ENCODE measurements at places on chromosomes 2 and 18. TPM values are rescaled to one million over a fixed set of nuclear protein-coding genes. Genes with fewer than 3 reads are reported as not detected.

GRCh38 chr2:25669520-25669919 is 3.9 kb downstream of the DTNB start:
- no peak for DNase-seq

DNA sequence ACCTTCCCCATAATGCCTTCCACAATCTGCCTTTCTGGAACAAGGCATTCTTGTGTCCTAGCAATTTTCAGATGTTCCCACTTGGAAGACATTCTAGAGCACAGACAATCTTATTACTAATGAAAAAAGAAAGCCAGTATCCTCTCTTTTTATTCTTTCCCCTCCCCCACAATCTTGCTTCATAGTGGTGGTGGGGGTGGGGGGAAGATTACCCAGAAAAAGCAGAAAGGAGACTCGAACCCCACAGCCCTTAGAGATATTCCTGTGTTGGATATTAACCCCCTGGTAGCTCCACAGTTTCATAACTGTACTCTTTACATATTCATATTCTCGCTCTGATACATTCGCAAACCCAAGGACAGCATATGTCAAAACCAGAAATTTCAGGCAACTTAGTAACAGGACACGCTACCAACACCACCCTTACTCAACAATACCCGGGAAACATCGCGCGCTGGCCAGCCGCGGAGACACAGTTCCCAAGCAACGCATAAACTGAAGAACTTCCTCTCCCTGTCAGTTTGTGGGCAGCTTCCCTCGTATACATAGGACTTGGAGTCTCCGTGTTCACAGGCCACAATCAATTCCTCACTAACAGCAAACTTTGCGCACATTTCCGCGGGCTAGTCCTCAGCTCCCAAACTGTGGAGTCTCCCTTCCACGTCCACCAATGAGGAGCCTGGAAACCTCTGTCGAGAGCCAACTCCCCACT is 793 bp downstream of the NR4A2 start:
- DNase-seq, result peak; percentile 72

DNA sequence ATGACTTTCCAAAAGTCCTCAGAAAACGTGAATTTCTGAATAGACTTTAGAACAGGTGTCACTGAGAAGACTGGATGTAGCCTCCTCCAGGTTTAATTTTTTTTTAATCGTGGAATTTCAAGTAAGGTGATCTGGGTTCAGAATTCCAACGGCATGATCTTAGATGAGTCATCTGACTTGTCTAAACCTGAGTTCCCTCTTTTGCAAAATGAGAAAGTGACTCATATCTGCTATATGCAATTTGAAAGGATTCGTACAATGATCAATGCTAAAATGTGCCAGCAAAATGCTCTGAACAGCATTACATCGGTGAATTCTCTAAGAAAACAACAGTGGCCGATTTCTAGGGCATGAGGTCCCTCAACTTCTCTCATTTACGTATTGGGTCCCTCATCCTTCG is 69.1 kb upstream of the ZNF516 start:
- DNase-seq, result no peak

DNA sequence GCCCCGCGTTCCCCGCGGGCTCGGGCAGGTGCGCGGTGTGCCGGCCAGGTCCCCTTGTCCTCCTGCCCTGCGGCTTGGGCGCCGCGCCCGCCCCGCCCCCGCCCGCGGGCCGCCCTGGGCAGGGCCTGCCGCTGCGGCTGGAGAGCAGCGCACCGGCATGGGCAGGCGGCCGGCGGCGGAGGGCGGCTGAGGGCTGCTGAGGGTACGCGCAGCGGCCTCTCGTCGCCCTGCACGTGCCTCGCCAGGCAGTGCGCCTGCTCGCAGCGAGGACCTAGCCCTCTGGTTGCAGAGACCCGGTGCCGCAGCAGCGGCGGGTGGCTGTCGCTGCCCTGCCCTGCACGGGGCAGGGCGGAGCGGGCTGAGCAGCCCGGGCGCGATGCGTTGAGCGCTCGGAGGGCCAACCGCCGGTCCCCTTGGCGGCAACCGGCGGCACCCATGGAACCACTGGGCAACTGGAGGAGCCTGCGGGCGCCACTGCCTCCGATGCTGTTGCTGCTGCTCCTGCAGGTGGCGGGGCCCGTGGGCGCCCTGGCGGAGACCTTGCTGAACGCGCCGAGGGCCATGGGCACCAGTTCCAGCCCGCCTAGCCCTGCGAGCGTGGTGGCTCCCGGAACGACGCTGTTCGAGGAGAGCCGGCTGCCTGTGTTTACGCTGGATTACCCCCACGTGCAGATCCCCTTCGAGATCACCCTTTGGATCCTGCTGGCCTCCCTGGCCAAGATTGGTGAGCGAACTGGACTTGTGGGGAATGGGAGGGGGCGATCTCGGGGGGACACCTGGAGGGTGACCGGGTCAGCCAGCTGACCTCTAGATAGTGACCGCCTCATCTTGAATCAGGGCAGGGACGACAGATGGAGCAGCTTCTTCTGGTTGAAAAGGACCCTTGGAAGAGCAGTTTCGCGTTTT is at the start of gene SLC9A2:
Gene SLC9A2, plus strand, starts transcription at position 140 of the 906 bp plus-strand sequence. Its CDS starts 296 bp downstream, at position 436.
- DNase-seq, result peak; percentile 42

- no peak for DNase-seq
These were observed 723 bp upstream of the SLC30A3 start for GRCh38 chr2:27263287-27264252.

- no peak for DNase-seq
These were observed 13.7 kb upstream of the GREB1 start for GRCh38 chr2:11520092-11520693.

- no peak for DNase-seq
These were observed 50.0 kb downstream of the PUM2 start for GRCh38 chr2:20300656-20301055.

TUBA3E gene
- not detected for polyA plus RNA-seq
